ENCODE measurements at places on chromosomes 11 and 22.

DNA sequence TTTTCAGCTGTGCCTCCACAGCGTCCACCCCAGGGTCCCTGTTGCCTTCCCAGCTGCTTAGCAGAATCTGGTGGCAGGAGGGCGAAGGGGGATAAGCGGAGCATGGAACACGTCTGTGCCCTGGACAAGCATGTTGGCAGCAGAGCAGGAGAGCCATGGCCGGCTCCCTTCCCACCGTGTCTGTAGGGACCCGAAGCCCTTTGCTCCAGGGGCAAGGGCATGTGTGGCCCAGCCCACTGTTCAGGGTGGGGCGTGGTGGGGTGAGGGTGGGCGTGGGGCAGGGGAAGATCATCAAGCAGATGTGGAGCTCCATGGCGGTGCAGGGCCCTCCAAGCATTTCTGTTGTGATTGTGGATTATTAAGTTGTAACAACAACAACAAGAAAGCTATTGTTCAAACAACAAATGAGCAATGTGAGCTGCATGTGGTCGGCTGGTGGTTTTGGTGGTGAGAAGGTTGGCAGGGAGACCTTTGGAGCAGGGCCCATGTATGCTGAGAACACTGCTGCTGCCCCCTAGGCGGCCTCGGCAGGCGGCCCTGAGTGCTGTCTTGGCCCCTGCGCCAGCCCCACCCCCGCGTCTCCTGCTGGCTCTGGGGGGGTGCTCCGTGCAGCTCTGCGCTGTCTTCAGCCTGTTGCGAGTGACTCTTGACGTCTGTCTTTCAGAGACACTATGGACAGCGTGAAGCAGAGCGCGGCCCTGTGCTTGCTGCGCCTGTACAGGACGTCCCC is 50.9 kb downstream of the AP2A2 start:
- no peak for DNase-seq

DNA sequence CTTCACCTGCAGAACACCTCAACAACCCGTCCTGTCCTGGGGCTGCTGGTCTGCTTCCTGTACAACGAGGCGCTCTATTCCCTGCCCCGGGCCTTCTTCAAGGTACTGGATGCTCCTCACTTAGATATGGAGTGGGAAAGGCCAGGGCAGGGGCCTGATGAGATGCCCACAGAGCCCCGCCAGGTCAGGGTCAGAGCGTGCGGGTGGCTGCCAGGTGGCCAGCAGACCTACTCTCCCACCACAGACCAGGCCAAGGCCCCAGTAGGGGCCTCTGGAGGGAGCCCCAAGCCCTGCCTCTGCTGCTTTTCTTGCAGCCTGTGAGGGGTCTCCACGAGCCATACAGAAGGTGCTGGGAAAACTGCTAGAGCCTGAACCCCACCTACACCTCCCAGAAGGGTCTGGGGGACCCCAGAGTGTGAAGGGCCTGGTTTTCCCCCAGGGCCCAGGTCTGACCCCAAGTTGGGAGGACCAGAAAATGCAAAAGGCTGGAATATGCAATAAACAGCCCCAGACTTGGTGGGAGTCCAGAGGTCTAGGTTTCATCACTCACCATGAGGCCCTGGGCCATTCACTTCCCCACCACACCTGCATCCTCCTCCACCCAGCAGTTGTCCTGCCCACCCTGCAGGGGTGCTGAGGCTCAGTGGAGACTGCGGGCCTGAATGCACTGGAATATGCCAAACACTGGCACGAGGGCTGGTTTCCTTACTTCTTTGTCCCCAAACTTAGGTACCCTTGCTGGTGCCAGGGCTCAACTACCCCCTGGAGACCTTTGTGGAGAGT is 14.7 kb downstream of the ZDHHC24 start:
- no peak for DNase-seq

- no peak for DNase-seq
Measured at GRCh38 chr11:73518195-73518594, 79.7 kb downstream of the FAM168A start.

- peak; percentile 97 for DNase-seq
Measured at GRCh38 chr11:117907276-117908108, 21.7 kb downstream of the TMPRSS13 start.

- peak; percentile 12 for DNase-seq
Measured at GRCh38 chr11:93822359-93822758, 28.1 kb downstream of the VSTM5 start.

DNA sequence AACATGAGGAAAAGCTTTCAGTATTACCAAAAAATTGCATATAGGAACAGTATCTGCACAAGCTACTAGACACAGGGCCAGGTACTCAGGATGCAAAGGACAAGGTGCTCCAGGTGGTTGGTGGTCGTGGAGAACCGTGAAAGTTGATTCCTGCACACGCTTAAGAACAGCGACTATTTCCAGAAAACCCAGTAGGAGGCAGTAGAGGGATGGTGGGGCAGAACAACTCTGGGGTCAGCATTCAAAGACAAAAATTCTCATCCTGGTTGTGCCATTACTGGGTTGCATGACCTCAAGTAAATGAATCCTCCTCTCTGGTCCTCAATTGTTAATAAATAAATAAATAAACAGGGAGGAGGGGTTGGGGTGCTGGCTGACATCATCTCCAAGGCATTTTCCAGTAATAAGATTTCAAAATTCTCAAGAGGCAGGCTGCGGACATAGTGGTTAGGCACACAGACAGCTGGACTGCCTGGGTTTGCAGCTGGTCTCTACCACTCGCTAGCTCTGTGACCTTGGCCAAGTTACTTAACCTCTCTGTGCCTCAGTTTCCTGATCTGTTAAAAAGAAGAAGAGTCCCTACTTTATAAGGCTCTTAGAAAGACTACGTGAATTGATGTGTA is 89.6 kb downstream of the ISX start:
- DNase-seq: no peak

GRCh38 chr11:120704256-120704750 is 192.8 kb downstream of the GRIK4 start:
- DNase-seq: no peak

- DNase-seq: no peak
Measured at GRCh38 chr22:48318575-48319320, 1508.9 kb downstream of the BRD1 start.

- DNase-seq: no peak
Measured at GRCh38 chr11:15754221-15754620, 602.1 kb downstream of the SOX6 start.

- no peak for DNase-seq
Measured at GRCh38 chr22:21447694-21448402, 19.3 kb upstream of the TMEM191C start.

DNA sequence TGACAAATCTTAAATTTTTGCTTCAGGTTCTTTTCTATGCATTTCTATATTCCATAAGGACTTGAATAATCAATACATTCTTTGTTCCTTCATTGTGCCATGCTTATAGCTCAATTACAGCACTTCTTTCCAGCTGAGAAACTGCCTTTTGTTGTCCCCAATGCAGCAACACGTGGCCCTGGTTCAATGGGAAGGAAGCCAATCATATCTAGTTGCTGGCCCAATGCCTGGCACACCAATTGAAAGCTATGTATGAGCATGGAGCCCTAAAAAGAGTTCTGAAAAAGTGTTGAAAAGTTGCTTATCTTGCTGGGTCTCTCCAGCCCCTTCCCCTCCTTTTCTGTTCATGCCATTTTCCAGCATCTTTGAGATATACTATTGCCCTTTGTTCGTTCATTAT is 448.0 kb upstream of the FAT3 start:
- no peak for DNase-seq

- DNase-seq: no peak
Measured at GRCh38 chr22:17792299-17792698, 18.0 kb upstream of the BID start.

- peak; percentile 92 for DNase-seq
Measured at GRCh38 chr22:39097098-39098020, at the start of gene APOBEC3H. Gene APOBEC3H, plus strand, starts transcription at chr22:39097244. Its CDS starts 3,035 bp downstream, at chr22:39100279.

DNA sequence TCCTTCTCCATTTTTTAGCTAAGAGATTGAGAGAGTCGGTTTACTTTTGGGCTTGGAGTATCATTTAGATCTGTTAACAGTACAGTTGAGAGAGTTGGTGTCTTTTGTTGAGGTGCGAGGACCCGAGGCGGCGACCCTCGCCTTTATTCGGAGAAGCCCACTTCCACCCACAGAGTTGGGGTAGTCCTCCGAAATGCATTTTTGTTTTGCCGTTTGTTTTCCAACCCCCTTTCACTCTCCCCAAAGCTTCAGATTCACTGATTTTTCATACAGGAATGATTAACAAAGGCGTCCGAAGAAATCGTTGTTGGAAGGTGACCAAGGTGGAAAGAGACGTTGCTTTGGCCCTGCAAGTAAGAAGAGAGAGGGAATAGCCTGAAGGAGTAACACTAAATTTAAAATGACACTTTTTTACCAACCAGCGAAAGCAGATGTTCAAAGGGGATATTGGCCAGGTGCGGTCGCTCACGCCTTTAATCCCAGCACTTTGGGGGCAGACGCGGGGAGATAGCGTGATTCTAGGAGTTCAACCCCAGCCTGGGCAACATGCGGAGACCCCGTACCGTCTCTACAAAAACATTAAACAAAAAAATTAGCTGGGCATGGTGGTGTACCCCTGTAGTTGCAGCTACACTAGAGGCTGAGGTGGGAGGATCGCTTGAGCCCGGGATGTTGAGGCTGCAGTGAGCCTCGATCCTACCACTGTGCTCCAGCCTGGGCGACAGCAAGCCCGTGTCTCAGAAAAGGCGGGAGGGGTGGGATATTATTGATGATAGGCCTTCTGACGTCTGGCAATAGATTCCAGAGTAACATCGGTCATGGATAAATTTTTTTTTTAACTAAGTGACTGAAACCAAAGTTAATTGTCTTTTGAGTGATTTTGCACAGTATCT is 899 bp upstream of the RAB30 start:
- no peak for DNase-seq

GRCh38 chr11:47056261-47056915 is 119.8 kb downstream of the CSTPP1 start:
- DNase-seq: no peak

DNA sequence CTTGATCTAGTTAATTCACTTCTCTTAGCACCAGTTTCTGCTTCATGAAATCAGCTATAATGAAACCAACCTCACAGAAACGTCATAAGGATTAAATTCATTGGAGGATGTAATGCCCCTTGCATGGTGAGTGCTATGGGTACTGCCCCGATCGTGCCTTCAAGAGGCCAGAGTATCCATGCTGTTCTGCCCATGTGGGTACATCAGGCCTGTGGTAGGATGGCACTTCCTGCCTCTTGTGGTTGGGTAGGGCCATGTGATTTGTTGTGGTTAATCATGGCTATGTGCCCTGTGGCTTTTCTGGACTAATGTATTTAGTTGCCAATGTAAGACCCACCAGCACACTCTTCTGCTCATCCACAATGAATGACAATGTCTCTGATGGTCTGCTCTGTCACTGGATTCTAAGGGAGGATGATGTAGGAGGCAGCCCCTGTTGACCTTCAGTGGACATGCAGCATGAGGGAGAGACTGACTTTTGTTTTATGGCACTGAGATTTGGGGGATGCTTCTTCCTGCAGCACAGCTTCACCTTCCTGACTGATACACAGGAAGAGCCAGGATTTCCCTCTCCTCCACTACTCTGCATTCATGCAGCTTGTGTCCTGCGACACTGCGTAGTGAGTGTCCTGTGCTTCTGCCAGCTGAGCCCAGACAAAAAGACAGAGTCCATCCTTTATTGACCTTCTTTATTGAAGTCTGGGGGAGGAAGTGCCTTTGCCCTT is 66.2 kb downstream of the DHCR7 start:
- DNase-seq: no peak

- no peak for DNase-seq
Measured at GRCh38 chr11:96072592-96072991, 148.7 kb upstream of the MTMR2 start.

- no peak for DNase-seq
Measured at GRCh38 chr11:70034740-70035365, 43.3 kb upstream of the ANO1 start.

GRCh38 chr11:10561947-10562346 is 6.5 kb downstream of the LYVE1 start:
- DNase-seq: no peak

DNA sequence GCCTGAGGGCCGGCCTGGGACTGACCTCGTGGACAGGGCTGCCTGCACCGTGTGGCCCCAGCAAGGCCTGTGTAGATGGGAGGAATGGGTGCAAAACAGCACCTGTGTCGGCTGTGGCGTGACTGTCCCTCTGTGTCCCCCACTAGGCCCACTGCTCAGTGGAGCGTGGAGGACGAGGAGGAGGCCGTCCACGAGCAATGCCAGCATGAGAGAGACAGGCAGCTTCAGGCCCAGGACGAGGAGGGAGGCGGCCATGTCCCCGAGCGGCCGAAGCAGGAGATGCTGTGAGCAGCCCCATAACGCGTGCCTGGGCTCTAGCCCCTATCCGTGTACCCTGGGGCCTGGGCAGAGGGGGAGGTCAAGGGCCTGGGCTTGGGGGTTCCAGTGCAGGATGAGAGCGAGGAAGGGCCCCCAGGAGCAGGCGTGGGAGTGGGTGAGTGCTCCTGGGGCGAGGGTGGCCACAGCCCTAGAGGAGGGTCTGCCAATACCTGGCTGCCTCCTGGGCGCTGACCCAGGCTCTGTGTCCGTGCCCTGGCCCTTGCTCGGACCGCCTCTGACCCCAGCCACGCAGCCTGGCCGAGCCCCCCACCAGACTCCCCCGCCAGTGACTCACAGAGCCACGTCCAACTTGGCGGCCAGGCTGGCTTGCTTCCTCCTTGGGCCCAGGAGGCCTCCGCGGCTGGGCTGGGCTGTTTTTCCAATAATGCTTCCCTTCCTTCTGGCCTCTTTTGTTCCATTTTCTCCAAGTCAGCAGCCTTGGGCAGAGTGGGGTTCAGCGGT is 11.6 kb downstream of the PRR33 start:
- DNase-seq: no peak

DNA sequence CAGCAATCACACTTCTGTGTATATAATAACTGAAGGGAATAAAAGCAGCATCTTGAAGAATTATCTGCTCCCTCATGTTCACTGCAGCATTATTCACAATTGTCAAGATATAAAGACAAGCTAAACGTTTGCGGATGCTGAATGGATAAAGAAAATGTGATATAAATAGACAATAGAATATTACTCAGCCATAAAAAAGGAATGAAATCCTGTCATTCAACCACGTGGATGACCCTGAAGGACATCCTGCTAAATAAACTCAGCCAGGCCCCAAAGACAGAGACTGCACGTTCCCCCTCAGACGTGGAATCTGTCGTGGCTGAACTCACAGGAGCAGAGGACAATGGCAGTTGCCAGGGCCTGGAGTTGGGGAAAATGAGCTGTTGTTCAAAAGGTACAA is 9.6 kb downstream of the ZNF195 start:
- no peak for DNase-seq

GRCh38 chr22:45552017-45552411 is 49.3 kb downstream of the FBLN1 start:
- DNase-seq: no peak

- no peak for DNase-seq
Measured at GRCh38 chr11:128477811-128478210, 109.5 kb downstream of the ETS1 start.

GRCh38 chr11:127531167-127531566 is 530.6 kb upstream of the KIRREL3 start:
- DNase-seq: no peak

GRCh38 chr11:69832561-69833413 is 13.6 kb upstream of the FGF3 start:
- DNase-seq: no peak

DNA sequence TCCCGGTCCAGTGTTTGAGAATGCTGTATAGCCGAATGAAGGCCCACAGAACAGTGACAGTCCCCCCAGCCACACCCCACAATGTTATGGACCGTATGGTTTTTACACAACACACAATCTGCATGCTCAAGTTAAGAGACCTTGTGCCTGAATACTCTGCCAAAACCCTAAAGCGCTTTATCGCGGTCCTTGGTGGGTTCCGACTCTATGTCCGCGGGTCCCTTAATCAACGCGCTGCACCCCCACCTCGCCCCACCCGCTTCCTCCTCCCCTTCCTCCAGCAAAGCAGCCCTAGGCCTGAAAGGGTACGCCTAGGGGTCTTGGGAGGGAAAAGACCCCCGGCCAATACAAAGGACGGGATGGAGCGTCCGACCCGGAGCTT is 442 bp downstream of the COPB1 start:
- peak; percentile 28 for DNase-seq
